ENCODE measurements at places on chromosomes 5 and 9.

DNA sequence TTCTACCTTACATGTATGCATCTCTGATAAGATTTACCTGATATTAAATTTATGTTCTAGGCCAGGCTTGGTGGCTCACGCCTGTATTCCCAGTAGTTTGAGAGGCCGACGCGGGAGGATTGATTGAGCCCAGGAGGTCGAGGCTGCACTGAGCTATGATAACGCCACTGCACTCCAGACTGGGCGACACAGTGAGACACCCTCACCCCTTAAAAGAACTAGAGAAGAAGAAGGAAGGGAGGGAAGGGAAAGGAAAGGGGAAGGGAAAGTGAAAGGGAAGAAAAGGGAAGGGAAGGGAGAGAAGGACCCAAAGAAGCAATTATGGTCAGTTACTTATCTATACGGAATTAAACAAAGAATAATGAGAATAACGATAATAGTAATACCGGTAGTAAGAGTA is 1.2 kb upstream of the RFK start:
- DNase-seq = peak; percentile 70

- DNase-seq = no peak
Measured at GRCh38 chr9:128972956-128973355, 25.5 kb downstream of the NUP188 start.

DNA sequence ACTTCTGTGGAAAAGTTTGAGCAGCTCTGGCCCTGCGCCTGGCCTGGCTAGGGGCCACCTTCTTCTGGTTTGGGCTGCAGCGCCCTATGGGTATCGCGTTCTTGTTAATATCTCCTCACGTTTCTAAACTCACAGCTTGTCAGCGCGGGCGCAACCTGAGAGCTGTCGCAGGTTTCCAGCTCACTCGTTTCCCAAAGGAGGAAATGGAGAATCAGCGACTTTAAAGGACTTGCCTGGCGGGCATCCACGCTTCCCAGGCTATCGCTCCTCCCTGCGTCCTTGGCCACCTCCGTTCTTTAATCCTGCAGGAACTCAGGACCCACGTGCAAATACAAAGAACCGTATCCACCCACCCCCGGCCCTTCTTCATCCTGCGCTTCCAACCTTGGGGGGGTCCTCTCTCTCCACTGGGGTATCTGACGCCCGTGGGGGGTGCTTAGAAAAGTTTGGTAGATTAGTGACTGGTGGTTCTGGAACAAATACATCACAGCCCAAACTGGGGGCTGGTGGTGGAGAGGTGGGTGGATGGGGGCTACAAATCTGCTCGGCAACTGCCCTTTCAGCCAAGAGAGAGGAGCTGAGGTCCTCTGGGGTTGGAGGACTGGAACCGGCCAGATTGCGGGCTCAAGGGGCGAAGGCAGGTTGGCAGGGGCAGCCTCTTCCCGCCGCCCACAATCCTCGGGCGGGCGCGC is 578 bp upstream of the PSAT1 start:
- peak; percentile 71 for DNase-seq

DNA sequence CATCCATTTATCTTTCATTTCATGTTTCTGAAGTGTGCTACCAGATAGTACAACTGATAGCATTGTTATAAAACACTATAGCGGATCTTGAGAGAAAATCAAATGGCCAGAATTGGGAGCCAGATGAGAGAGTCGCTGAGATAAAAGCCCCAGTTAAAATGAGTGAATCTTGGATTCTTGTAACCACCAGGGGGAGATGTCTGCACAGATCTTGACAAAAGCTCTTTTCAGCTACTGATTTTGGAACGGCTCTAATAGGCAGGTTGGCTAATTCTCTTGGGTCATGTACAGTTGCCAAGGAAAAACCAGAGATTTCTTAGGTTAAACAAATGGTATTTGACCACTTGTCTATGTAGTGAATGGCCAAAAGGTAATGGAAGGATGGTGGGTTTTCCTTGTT is 21.7 kb downstream of the F2RL2 start:
- DNase-seq = no peak

GRCh38 chr5:135488727-135489465 is 36.7 kb upstream of the TIFAB start:
- DNase-seq = no peak

DNA sequence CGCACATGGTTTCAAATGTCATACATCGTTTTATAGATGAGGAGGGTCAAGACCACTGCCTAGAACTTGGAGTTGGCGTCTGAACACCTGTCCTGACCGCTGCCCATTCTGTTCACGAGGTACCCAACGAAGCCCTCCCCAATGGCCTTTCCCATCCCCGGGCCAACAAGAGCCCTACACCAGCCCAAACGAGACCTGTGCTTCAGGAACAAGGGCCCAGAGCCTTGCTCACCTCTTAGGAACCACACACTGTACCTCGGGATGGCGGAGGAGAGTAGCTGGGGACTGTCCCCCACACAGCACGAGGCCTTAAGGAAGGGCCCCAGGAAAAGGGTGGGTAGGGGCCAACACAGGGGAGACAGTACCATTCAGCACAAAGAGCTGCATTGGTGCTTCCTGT is 3.0 kb downstream of the SURF6 start:
- no peak for DNase-seq

DNA sequence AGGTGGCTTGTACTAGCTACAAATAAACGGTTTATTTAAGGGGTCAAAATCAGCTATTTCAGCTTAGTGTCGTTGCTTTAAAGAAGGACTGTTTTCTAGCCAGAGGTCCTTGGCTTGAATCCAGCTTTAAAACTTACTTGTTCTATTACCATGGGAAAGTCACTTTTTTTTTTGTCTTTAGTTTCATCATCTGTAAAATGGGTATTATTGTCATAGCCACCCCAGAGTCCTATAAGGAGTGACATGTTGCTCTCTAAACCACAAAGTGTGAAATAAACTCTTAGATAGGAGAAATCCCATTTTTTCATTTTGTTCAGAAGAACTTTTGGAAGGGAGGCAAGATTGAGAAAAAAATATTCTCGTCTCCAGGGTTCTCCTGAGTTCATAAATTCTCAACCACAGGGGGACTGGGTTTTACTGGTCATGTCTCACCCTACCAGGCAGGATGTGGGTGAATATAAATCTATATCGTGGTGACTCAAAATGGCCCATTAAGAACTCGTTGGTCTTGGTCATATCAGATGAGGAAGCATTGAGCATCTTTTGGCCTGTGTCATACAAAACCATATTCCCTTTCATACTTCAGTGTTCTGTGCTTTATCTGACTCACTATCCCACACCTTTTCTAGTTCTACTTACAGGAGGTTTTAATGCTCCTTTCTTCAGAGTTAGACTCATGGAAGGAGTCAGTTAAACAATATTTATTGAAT is 202.7 kb upstream of the NR3C1 start:
- no peak for DNase-seq

DNA sequence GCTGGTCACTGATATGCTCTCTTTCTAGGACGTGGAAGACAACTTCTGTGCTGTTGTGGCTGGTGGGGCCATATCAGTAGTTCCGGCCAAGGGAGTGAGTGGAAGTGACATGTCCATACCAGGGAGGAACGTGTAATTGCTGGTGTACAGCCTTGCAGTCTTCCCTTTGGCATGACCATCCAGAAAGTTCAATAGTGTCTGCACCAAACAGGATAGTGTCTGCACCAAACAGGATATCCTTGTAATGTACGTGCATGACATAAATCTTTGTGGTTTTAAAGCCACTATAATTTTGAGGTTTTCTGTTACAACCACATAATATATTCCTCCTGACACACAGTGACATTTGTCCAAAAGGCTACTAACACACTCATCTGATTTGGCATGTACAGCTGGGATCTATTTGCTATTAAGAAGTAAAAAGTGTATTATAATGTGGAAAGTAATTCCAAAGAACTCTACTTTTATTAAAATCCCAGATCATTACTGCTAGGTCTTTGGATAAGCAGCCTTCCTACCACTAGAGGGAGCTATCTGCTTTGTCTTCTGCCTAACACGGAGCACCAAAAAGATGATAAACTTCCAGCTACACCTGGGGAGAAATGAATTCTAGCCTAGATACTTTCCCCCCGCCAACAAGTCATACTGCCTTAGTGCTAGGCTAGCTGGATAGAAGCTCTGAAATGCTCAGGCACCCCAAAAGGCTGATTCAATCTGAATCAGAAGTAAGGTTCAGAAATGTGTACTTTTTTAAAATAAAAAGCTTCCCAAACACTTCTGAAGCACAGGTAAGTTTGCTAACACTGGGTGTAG is 52.7 kb downstream of the RNF145 start:
- no peak for DNase-seq

GRCh38 chr5:139710319-139711066 is 62.3 kb downstream of the CXXC5 start:
- peak; percentile 67 for DNase-seq
